ENCODE measurements at places on chromosomes 7 and 10.
A peak's percentile ranks its signal among the peaks of the same experiment; 100 is the strongest.

GRCh38 chr10:66654861-66655260, 271.0 kb upstream of the LRRTM3 start:
- no peak for DNase-seq

DNA sequence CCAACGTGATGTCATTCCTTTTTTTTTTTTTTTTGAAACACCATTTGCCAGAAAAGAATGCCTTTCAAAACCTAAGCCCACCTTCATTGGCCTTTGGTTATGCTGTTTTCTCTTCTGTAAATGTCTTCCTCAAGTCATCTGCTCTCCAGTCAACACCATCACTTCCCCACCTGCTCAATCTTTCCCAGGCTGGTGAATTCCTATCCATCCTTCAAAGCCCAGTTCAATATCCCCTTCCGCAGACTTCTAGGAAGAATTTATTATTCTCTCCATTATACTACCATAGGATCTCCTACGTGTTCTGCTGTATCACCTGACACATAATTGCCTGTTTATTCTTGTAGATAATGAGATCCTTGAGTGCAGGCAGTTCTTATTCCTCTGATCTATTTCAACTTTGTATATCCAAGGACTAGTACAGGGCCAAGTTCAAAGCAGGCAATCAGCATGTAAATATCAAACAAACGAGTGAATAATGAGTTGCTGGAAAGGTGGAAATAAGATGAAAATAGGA, 73.5 kb upstream of the PRR15 start:
- no peak for DNase-seq

DNA sequence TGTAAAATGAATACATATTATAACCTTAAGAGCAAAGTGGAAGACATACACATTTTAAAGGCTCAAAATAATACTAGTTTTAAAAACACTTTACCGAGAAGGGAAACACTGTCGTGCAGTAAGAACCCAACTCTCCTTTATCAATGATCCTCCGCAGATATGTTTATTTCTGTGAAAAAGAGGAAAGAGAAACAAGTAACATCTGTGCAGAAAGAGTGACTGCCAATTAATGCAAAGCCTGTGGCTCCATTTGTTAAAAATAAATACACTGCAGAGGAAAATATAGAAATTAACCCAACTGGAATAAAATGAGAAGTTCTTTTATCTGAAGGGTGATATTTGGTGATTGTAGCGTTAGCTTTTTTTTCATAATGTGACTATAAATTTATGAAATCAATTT, 62.7 kb downstream of the HGF start:
- no peak for DNase-seq

GRCh38 chr10:234708-235406, 99.6 kb downstream of the ZMYND11 start:
- DNase-seq, result no peak

DNA sequence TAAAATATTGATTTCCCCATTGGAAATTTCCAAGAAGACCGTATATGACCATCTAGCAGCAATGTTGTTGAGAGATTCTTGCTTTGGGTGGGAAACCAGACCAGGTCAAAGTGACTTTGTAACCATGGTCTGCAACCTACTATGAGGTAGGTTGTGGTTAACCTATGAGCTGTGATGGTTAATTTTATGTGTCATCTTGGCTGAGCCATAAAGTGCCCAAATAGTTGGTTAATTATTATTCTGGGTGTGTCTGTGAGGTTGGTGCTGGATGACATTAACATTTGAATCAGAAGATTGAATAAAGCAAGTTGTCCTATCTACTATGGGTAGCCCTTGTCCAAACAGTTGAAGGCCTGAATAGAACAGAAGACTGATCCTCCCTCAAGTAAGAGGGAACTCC, 18.3 kb upstream of the RALA start:
- DNase-seq, result no peak

DNA sequence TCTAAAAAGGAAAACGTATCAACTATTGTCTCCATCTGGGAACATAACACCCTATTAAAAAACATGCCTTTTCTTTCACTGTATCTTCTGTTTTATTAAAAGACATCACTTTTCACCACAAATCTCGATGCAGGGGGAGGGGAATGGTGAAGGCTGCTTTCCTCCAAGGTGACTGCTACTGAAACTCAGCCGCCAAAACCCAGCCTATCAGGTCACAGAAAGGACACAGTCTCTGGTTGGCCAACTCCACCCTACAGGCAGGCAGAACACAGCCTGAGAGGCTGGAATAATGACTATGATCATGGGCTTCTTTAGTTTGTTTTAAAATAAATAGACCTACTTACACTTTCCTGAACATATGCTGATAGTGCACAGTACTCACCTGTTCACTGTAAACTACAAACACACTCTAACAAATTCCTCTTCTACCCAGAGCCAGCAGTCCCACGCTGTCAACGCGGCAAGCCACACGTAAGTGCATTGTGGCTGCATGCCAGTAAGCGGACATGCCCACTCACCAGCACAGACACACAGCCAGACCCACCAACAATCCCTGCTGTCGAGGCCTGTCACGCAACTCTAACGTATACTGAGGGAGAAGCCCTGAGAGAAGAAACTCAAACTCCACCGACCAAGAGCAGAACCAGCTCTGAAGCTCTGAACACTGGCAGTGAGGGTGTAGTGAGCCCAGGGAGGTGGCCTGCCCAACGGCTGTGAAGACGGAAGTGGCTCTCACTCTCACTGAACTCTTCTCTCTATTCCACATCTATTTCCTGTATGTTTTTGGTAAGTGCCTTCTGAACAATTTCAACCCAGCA, 41.8 kb downstream of the NCAPG2 start:
- no peak for DNase-seq

DNA sequence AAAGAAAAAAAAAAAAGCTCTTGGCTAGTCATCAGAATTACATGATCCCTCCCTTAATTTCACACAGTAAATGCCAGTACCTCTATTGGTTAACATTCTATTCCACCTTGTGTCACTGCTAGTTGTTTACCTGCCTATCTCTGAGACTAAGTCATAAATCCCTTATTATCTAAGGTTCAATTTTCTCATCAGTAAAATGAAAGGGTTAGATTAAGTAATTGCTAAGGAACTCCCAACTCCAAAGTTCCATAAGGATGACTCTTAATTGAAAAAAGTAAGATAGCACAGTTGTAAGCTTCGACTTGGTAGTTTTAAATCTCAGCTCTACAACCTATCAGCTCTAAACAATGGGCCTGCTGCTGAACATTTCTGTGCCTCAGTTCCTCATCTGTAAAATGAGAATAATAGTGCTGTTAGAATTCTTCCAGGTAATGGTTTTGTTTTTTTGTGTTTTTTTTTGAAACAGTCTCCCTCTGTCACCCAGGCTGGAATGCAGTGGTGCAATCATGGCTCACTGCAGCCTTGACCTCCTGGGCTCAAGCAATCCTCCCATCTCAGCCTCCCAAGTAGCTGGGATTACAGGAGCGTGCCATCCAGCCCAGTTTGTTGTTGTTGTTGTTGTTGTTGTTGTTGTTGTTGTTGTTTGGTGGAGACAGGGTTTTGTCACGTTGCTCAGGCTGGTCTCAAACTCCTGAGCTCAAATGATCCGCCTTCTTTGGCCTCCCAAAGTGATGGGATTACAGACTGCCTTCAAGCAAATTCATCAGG, 35.6 kb downstream of the SRPK2 start:
- DNase-seq, result no peak

DNA sequence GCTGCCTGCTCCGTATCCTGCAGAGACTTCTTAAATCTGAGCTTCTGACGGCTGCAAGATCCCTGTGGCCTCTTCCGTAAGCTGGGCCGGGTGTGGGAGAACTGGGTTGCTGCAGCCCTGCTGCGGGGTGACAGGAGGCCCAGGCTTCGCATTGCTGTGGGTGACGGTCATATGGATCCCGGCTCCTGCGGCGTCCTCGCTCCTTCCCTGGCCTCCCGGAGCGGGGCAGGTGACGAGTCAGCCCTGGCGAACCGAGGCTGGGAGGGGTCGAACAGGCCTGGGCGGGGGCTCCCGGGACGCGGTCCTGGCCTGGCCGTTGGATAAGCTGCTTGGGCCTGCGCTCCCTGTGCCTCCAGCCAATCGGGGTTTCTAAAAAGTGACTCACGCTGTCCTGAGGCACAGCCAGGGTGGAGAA, 7.8 kb upstream of the UBE2D1 start:
- DNase-seq, result peak; percentile 2

GRCh38 chr10:109968953-109969759, 38.6 kb upstream of the ADD3 start:
- DNase-seq, result no peak

- peak; percentile 97 for DNase-seq
These were observed 130.0 kb upstream of the BTBD16 start for GRCh38 chr10:122140941-122141623.

DNA sequence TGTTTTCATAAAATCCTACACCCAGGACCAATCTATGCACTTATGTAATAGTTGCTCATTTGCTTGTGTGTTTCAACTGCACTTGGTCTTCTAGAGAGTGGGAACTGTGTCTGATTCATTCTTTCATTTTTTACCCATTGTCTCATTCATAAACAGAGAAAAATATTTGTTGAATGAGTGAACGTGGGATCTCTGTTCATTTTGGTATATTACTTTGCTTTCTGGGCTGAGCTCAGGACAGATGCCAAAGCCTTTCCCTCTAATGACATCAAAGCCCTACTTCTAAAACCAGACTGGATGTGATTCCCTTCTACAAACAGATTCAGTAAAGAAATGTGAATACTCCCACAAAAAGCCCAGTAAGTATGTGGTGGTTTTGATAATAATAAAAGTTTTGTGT, 145.2 kb downstream of the ST7 start:
- peak; percentile 16 for DNase-seq

- no peak for DNase-seq
These were observed 86.2 kb upstream of the PPIF start for GRCh38 chr10:79260811-79261740.

DNA sequence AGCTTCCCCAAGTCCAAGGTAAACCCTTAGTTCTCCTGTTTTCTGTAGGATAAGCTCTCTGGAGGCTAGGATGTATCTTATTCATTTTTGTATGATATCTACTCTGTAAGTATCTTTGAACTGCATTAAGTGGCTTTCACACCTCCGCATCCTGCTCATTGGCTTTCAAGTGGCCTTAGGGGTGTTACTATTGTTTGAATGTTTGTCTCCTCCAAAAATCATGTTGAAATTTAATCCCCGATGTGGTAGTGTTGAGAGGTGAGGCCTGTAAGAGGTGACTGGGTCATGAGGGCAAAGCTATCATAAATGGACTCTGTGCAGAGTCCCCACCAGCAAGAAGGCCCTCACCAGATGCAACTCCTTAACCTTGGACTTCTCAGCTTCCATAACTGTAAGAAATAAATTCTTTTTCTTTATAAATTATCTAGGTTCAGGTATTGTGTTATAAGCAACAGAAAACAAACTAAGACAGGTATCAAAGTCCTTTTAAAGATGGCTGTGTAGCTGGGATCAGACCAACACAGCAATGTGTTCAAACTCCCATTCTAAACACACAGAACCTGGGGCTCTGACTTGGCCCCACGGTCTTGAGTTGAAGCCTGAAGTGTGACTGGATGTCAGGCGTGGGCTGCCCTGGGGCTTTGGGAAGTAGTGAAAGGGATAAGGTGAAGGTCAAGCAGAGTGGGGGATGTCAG, 25.9 kb downstream of the TBXAS1 start:
- DNase-seq, result no peak

DNA sequence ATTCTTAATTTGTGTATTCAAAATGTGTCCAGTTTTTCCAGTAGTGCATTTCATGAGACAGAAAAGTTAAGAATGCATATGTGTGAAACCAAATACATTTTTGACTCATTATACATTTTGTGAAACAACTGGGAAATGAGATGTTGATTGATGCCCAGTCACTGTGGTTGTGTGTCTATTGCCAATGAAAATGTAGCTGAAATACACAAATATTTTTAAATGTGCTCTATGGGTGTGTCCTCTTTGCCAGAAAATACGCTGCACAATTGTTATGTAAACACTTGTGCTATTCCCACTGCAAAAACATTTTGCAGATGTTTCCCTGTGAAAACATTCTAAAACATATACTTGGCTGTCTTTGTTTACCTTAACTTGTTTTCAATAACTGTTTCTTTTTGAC, 395.2 kb downstream of the TFEC start:
- no peak for DNase-seq

DNA sequence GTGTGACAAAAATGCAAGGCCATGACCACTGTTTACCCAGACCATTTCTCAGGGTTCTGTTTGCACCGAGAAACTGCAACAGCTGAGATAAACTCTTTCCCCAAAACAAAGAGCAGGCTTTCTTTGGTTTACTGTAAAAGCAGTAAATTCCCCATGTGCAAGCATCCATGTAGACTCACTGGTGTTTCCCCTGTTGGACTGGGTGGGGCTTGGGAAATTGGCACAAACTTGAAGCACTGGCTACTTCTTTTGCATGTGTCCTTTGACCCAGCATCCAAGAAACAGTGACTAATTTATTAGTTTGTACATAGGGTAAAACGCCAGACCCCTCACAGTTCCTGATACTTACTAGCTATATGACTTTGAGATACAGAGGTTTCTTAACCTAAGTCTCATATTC, 12.3 kb downstream of the IQUB start:
- DNase-seq, result no peak

DNA sequence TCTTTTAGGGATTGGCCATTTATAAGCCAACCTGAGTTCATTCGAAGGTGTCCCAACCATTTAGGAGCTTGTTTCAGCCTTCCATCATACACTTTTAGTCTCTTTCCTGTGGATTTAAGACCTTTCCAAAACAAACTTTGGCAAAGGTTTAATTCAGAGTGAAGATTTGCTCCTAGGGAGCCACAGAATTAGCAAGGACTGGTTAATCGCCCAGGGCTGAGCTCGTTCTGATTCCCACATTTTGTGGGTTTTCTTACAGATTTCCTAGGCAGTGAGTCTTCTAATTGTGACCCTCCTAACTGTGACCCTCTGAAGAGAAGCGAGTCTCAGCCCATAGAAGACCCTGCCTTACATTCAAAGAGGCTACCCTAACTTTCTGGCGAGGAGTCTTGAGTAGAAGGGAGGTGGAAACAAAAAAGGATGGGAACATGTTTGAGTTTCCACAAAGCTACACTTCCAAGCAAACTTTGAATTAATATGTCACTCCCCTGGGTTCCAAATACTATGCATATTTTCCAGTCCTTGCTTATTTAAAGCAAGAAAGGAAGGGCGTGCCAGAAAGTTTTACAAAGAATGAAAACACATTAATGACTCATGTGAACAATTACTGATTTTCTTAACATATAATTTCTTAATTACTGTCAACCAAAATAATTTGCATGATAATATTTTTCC, 118.3 kb downstream of the ARID5B start:
- DNase-seq, result peak; percentile 57

DNA sequence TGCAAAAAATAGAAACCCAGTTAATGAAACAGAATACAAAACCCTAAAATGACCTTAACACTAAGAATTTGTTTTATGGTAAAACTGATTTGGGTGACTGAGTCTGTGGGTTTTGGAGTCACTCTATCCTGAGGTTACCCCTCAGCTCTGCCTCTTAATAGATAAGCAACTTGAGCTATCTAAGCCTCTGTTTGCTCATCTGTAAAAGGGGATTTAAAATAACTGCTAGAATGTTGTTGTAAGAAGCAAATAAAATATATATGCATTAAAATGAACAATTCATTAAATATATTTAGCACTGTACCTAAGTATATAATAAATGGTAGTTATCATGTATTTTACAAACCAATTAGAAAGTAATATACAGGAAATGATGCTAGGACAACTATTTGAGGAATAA, 115.4 kb downstream of the CABCOCO1 start:
- DNase-seq, result no peak
